ENCODE measurements at places on chromosomes 3 and 15.

DNA sequence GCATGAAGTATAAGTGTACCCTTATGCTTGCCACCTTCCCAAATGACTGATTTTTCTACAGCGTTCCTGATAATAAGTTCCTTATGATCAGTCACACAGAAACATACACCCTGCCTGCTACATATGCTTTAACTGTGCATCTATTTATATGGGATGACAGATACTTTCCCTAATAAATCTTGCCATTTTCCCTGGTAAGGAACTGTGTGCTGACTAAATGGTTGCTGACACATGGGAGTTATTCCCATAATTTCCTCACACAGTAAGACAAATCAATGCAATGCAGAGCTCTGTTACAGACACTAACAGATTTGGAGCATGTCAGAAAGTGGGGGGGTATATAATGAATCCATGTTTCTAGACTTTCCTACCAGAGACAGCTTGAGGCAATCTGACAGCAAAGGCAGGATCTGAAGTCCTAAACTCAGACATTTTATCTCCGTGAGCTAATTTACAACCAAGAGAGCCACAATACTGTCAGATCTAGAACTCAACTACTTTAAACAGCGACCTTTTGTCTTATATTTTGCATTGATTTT, 86.9 kb upstream of the TCF12 start:
- DNase-seq = no peak

GRCh38 chr15:88630798-88631463, 7.9 kb upstream of the ISG20 start:
- no peak for DNase-seq

GRCh38 chr15:41513506-41514227, at the start of gene LTK:
TSS of gene LTK (minus strand) at chr15:41513827. CDS start at chr15:41513709, 118 bp downstream.
- DNase-seq = no peak

- peak; percentile 46 for DNase-seq
Measured at GRCh38 chr3:152202976-152203626, 65.6 kb upstream of the MBNL1 start.

GRCh38 chr3:125611908-125612307, 16.6 kb upstream of the OSBPL11 start:
- no peak for DNase-seq

- DNase-seq = no peak
Measured at GRCh38 chr15:92930776-92931175, 30.7 kb downstream of the CHD2 start.

DNA sequence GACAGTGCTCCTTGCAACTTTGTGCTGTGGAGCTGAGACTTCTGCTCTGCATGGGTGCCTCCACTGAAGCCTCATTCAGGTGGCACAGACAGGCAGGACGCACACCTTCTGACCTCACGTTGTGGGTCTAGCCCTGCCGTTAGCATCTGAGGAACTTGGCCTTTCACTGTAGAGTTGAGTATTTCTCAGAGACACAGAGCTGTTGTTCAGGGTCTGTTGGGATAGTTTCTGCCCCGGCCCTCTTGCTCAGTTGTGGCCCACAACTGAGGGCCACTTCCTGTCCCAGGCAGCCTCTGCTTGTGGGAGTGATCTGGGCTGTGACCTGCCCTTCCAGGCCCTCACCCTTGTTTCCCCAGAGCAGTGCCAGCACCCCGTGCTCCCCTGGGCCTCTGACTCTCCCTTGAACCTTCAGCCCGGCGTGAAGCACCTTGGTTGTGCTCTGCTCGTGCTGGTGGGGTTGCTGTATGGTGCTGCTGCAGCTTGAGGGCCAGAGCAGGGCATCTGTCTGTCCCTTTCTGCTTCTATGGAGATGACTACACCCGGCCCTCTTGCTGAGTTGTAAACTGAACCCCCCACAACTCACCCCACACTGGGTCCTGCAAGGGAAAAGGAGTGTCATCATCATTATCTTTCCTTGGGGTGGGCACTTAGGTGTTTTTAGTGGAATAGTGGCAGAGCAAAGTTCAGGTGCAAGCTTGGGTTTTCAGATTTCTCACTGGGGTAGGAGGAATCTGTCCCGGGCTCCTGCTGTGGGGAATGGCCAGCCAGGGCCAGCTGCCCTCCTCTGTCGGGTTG, 11.7 kb downstream of the BAHD1 start:
- no peak for DNase-seq

- DNase-seq = no peak
Measured at GRCh38 chr15:89863918-89864317, 29.9 kb downstream of the AP3S2 start.

- DNase-seq = no peak
Measured at GRCh38 chr3:53357458-53357857, 10.1 kb upstream of the DCP1A start.

GRCh38 chr3:67349551-67350174, 304.7 kb downstream of the SUCLG2 start:
- no peak for DNase-seq

GRCh38 chr3:35307296-35307695, 332.0 kb upstream of the ARPP21 start:
- no peak for DNase-seq

- no peak for DNase-seq
Measured at GRCh38 chr3:161333696-161334095, 37.6 kb downstream of the SPTSSB start.

DNA sequence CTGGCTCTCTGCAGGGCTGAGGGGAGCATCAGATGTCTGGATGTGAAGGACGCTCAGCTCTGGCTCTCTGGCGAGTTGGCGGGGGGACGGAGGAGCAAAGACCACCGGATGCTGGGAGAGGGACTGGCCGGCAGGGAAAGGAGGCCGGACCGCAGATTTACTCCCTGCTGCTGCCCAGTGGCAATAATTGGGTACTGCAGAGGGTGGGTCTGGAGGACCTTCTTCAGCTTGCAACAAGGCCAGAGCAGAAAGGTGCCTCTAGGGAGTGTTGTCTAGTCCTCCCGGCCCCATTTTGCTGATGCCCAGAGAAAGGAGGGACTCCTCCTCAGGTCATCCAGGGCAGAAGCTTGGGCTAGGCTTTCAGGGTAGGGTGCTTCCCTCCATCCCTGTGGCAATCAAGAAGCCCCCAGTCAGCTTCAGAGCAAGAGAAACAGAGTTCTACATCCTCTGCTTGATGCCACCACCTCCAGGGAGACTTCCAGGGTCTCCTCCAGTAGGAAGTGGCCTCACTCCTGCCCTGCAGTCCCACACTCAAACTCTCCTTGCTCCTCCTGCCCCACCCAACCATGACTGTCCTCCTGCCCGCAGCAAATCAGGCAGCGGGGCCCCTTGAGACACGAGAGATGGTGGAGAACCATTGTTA, 20.3 kb upstream of the CSPG4 start:
- peak; percentile 47 for DNase-seq

- DNase-seq = peak; percentile 24
Measured at GRCh38 chr15:65184305-65184867, 756 bp downstream of the CLPX start.

DNA sequence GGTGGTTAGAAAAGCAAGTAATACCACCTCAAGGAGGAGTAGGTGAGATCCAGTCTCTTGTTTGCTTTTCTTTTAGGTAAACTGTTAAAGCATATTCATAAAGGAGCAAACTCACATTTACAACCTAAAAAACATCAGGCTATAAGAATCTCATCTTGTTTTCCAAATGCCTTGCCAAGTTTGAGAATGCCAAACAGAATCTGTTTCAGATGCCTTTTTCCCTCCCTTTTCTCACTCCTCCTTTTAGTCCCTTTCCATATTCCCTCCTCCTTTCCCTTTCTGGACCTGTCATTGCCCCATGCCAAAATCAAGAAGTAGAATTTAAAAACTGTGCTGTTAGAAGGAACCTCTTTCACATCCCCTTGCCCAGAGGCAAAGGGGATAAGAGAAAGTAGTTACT, 140.3 kb downstream of the ARPP21 start:
- DNase-seq = no peak

GRCh38 chr15:78625606-78626280, 4.9 kb upstream of the CHRNA3 start:
- peak; percentile 64 for DNase-seq

GRCh38 chr3:11001020-11001657, 8.6 kb downstream of the SLC6A1 start:
- DNase-seq = no peak

GRCh38 chr15:91471468-91471867, 371.4 kb downstream of the SV2B start:
- no peak for DNase-seq

DNA sequence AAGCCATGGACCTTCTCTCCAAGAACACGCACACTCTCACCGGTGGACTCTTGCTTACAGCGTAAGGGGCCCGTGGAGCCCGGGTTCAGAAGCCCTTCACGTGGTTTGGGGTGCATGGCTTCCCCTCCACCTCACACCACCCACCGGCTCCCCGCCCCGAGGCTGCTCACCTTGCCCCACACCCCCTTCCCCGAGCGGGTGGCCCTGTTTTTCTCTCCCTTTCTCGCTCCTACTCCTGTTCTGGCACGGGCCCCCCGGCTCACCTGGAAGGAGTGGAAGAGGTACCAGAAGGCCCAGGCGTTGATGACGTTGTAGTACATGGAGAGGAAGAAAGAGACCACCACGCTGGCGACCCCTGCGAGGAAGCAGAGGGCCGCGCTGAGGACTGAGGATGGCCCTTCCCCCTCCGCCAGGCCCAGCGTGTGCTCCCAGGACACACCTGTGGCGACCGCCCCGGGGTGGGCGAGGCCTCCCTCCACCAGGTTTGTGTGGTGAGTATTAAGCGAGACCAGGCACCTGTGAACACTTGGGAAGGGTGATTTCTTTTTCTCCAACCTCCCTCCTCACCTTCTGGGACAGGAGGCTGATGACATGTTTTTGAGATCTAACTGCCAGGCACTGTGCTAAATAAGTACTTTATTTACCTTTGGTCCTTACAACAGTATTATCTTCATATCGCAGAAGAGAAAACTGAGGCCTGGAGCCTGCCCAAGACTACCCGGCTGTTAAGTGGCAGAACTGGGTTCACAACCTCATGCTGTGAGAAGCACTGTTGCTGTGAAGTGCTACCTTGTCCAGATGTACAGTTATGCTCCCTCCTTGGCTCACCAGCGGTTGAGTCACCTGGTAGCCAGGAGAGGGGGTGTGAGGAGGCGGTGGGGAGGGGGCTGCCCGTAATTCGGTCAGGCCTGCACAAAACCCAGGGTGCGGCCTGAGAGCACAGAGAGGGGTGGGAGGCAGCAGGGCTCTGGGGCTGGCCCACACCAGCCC, 16.3 kb downstream of the SLC6A20 start:
- DNase-seq = no peak

GRCh38 chr3:64872345-64872744, 184.5 kb upstream of the ADAMTS9 start:
- no peak for DNase-seq

GRCh38 chr3:38713121-38713520, 63.6 kb upstream of the SCN5A start:
- no peak for DNase-seq

DNA sequence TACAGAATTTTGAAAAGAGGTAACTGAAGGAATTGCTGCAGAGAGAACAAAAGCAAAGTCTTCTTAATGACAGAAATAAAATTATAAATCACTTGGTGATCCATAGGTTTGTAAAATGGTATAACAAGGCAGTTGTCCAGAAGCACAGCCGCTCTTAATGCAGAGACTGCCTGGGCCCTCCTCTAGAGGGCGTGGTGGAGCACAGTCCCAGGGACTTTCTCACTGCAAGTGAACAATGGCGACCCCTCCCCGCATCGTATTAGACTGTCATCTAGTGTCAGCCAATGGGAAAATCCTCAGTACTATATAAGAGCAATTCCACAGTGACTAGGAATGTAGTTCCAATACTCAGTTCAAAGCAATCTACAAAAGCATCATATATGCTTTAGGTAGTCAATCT, 26.4 kb upstream of the ZBED2 start:
- DNase-seq = peak; percentile 2

GRCh38 chr3:198030125-198030524, 70.1 kb downstream of the LMLN start:
- no peak for DNase-seq

- no peak for DNase-seq
Measured at GRCh38 chr3:12334786-12335185, 45.9 kb downstream of the PPARG start.

GRCh38 chr3:66989860-66990696, 8.0 kb upstream of the KBTBD8 start:
- no peak for DNase-seq

- no peak for DNase-seq
Measured at GRCh38 chr15:45378149-45378912, at the start of gene GATM. TSS of gene GATM (minus strand) at chr15:45378544. CDS start at chr15:45378453, 91 bp downstream.

GRCh38 chr15:40106203-40107161, 2.2 kb downstream of the BMF start:
- peak; percentile 35 for DNase-seq

DNA sequence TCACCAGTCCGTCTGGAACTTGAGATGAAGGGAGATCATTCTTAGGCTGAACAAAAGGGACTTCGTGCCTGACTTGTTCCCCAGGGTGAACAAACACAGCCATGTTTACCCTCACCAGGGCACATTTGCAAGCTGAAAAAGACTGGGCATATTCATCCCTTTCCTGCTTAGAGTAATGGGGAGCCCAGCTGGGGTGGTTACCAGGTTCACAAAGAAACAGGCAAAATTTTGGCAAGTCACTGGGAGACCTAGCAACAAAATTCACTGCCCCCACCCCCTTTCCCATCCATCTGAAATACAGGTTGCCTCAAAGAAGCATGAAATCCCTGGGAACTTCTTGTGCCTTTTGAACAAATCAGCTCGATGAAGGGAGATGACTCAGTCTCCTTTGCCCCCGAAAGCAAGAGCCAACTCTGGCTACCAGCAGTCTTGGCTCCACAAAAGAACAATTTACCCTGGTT, 775.0 kb downstream of the SQOR start:
- no peak for DNase-seq

GRCh38 chr15:68765602-68766368, 54.9 kb downstream of the ANP32A start:
- DNase-seq = peak; percentile 20

- DNase-seq = no peak
Measured at GRCh38 chr3:110791995-110792686, 279.5 kb upstream of the NECTIN3 start.

GRCh38 chr3:111112913-111113312, 41.3 kb downstream of the NECTIN3 start:
- no peak for DNase-seq

GRCh38 chr15:27082526-27082925, 111.5 kb downstream of the GABRG3 start:
- DNase-seq = no peak

DNA sequence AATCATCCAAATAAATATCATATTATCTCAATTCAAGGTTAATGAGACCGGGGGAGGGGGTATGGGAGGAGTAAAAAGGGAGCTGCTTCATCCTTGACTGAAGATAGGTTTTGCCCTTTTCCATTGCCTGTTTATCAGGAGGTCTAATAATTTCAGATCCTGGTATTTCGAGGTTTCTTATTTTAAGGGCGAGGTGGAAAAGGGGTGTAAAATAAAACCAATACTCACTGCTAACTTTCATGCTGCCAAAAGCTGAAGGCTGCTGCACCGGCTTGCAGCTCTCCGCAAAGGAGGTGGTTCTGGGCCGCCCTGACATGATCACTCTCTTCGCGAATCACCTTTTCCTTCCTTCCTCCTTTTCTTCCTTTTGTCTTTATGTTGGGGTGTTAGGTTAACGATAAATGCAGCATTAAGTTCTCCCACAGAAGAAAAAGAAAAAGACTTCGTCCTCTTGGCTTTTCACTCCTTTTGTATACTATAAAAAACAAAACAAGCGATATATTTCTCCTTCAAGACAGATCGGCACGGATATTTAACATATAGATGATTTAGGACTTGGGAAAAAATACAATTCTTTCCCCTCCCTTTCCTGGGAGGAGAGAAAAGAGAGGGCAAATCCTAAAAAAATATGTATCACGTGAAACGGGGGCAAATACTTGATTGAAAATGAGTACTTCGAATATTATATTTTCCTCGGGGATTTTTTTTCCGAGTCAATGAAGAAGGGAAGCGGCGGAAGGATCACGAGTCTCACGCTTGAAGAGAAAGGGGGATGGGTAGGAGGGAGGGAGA, 932 bp downstream of the GSK3B start:
- no peak for DNase-seq
